ENCODE measurements at places on chromosomes 6 and 20.
A peak's percentile ranks its signal among the peaks of the same experiment; 100 is the strongest.

DNA sequence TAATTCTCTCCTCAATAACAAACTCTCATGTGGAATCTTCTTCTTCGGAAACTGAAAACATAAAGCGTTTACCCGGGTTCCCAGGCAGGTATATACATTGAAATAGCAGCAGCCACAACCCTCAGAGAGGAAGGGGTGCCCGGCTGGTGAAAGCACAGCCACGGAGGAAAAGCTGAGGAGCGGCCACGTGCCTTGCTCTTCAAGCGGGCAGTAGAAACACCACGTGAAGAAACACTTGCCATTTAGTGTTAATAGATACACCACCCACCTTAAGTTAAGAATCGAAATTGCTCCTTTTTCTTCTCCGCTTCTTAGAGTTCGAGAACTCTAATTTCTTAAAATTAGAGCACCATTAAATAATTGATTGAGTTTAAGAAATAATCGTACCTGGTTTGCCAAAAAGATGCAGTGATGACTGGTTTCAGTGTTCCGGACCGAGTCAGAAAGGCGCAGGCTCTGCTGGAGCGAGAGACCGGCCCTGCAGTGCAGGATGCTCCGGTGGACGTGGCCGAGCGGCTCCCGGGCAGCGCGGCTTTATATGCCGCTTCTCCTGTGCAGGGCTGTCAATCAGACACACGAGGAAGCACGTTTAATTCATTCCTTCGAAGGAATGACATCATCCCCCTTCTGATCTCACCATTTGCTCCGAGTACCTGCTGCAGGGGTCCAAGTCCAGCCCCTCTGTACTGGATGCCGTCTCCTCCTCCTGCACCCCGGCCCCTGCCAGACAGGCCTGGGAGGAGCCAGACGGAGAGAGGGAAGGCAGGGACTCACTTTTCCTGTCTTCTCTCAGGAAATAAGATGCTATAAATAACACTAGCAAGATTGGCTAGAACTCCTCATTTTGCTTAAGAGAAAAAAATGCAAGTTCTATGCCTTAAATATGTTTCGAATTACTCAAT lies at the start of gene THBS2:
Gene THBS2 (minus strand): TSS at position 510 of the 902 bp plus-strand sequence. CDS start 3,062 bp downstream, outside the sequence.
- DNase-seq: no peak

DNA sequence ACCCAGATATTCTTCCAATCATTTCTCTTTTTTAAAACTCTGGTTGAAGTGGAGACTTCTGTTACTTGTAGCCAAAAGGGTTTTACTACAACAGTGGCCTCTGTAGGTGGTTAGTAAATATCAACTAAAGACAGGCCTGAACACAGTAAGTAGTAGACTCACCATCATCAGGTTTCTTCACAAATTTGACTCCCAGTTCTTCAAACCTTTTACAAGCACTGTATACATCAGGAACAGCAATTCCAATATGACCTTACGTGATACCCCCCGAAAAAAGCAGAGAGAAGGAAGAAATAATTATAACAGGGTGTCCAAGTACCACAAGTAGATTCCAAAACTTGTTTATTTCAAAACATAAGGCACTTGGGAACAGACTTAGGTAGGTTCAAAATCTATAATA lies 21.1 kb downstream of the GLO1 start:
- no peak for DNase-seq

DNA sequence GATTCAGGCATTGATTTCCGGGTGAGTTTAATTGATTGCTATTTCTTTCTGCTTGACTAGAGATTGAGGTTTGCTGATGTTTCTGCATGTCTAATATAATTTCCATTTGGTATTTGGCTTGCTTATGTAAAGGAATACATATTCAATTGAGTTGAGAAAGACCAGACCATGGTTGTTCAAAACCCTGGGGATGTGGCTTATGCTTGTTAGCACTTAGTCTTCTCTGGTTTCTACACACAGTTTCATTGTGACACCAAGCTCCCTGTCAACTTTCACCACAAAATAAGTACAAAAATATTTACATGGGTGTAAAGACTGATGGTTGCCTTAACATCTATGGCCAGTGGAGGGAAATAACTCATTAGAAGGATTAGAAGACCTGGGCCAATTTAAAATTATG lies 209.6 kb downstream of the CDH26 start:
- no peak for DNase-seq

DNA sequence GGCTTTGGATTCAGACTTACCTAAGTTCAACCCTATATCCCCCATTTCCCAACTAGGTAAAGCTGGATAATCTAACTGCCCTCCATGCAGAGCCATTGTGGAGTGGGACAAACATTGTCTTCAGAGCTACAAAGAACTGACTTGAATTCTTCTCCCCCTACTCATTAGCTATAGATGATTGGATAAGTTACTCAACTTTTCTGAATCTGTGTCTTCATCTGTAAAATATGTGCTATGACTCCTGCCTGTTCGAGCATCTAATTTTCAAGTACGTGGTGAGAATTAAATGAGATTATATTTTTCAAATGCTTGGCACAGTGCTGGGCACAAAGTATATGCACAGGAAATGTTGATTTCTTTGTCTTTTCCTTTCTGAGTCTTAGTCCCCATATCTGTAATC lies 240.3 kb upstream of the TCF21 start:
- DNase-seq: no peak

GRCh38 chr6:2756687-2757224 lies 6.0 kb upstream of the MYLK4 start:
- no peak for DNase-seq

DNA sequence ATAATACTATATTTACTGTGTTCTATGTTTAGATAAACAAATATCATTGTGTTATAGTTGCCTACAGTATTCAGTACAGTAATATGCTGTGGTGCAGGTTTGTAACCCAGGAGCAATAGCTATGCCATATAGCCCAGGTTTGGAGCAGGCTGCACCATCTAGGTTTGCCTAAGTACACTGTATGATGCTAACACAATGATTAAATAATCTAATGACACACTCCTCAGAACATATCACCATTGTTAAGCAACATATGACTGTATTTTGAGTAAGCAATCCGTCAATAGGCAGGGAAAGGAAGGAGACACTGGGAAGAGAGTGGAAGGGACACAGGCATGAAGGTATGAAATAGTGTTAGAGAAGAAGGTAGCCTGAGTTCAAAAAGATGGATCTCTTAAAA lies 369.9 kb downstream of the PKHD1 start:
- DNase-seq: no peak

GRCh38 chr20:51400051-51400926 lies 142.2 kb downstream of the NFATC2 start:
- peak; percentile 87 for DNase-seq

GRCh38 chr20:49668181-49668877 lies 45.3 kb downstream of the B4GALT5 start:
- DNase-seq: peak; percentile 93

GRCh38 chr20:8932192-8933165 lies 136.4 kb upstream of the PLCB4 start:
- no peak for DNase-seq

GRCh38 chr20:23019403-23019802 lies 15.7 kb upstream of the SSTR4 start:
- no peak for DNase-seq

GRCh38 chr6:29924731-29925130 lies 17.6 kb upstream of the HLA-A start:
- no peak for DNase-seq

DNA sequence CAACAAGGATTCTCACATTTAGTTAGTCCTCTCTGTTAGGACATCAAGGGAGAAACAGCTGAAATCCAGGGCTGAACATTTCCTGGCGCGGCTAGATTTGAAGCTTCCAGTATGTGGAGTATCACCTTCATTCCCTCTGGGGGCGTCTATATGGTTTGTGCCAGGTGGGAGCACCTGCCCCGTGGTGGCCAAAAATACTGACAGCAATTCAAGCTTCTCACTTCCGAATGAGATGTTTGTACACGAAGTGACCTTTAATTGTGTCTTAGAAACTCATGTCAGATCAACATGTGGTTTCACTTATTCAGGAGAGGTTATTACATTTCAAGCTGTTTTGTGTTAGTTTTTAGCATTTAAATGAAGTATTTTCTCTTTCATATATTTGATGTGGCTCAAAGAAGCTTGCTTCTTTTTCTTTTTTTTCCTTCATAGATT lies 67.3 kb upstream of the ZNF217 start:
- DNase-seq: no peak

GRCh38 chr6:39029156-39030011 lies 19.2 kb upstream of the GLP1R start:
- DNase-seq: no peak

DNA sequence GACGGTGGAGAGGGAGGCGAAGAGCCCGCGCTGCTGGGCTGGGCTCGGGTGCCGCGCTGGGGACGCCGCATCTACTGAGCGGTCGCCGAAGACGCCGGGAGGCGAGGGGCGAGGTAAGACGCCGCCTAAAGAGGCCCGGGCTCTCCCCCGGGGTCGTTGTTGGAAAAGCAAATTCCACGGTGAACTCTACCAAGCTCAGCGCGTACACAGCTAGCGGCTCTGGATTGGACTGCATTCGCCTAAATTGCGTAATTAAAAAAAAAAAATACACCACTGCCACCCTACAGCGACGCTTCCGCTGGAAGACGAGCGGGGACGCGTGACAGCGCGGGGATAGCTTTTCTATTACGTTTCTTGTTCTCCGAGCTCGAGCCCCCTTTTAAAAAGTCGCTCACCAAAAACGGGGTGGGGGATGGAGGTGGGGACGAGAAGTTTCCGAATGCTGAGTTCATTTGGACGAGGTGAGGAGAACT lies 92.0 kb upstream of the PRDM1 start:
- peak; percentile 68 for DNase-seq

DNA sequence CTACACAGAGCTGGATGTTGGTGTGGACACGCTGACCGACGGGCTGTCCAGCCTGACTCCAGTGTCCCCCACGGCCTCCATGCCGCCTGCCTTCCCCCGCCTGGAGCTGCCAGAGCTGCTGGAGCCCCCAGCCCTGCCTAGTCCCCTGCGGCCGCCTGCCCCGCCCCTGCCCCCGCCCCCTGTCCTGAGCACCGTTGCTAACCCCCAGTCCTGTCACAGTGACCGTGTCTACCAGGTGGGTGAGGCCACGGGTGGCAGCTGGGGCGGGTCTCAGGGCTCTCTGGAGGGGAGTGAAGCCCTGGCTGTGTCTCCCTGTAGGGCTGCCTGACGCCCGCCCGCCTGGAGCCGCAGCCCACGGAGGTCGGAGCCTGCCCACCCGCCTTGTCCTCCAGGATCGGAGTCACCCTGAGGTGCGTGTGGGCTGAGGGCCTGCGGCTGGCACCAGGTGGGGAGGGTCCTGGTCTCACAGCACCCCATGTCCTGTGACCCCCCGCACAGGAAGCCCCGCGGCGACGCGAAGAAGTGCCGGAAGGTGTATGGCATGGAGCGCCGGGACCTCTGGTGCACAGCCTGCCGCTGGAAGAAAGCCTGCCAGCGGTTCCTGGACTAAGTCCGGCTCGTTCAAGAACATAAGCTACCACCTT lies 2.9 kb downstream of the SLC2A4RG start:
- DNase-seq: no peak

DNA sequence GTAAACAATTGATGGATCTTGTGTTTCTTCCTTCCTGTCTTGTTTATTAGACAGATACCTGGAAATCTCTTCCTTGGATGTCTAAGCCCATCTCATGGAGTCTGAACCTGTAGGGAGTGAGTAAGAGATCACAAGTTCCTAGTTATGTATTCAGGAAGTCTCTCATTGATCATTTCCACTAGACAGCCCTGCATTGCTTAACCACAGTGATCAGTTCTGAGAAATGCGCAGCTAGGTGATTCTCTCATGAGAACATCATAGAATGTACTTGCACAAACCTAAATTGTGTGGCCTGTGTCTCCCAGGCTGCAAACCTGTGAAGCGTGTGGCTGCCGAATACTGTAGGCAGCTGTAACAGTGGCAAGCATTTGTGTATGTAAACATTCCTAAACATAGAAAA lies 39.1 kb downstream of the FAM120B start:
- no peak for DNase-seq

- no peak for DNase-seq
Observed at GRCh38 chr20:63444548-63444947, 27.9 kb downstream of the KCNQ2 start.

GRCh38 chr20:16601047-16601446 lies 27.8 kb upstream of the KIF16B start:
- no peak for DNase-seq

DNA sequence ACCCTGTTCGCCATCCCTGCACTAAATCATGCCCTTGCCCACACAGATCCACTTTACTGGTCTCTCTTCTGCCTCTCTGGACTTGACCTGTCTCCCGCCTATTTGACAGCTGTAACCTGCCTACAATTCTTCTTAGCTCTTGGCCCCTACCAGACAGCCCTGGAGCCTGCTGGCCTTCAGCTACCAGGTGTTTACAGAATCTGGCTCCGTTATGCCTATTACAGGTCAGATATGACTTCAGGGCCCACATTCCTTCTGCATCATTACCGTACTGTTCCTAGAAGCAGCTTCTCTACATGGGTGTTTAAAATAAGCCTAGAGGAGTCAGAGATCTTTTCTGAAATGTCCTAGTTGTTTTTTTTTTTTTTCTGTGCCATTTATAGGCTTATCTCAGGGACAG lies 45.4 kb upstream of the CCN6 start:
- DNase-seq: no peak

DNA sequence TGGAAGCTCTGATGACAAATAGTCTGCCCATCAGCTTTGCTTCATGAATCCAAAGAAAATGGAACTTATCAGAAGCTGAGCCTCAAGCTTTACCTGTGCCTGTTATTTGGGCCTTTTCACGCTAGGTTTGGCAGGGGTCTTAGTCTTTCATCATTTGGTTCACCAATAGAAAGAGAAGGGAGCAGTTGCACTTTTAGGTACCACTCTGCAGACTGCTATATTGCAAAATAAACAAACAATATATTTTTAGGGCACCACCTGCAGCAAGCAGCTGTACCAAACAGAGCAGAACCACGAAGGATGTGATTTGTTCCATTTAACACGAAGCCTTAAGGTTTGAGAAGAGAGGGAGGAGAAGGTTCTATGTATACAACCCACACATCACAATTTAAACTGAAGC lies 291.4 kb upstream of the RNF217 start:
- no peak for DNase-seq

DNA sequence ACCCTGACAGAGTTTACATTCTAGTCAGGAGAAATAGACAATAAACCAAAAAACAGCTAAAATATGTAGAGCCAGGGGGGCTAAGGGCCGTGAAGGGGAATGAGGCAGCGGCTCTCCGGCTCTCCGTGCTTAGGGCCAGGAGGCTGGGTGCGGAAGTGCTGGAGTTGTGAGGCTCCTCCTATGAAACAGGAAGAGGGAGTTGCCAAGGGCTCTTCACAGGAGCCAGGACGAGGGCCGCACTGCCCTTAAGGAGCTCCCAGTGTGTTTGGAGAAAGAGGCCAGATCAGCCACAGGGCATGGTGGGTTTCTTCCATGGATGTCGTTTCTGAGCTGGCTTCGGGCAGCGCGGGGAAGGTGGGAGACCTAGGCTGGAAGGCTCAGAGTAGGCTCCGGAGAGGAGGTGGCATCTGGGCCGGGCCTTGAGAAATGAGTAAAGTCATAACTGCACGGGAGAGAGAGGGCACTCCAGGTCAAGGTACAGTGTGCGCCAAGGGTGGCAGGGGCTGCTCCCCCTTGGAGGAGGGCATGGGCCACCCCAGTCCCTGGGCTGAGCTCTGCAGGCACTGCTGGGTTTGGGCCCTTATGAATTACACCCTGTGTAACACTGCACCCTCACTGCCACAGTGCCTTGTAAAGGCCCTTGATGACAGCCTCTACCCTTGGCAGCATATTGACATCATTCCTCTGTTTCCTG lies 20.8 kb upstream of the MLN start:
- no peak for DNase-seq

- DNase-seq: no peak
Observed at GRCh38 chr20:62796699-62797491, 622 bp downstream of the MRGBP start.

GRCh38 chr6:2938004-2938631 lies 33.2 kb downstream of the SERPINB6 start:
- DNase-seq: no peak

All from natural killer cell treated with Interleukin-12 subunit alpha and Interleukin-12 subunit beta and Interleukin-15 and Interleukin-18, amount 100 ng/mL, for 72 hours (primary cell).